ENCODE measurements at places on chromosomes 13 and 19.
A peak's percentile ranks its signal among the peaks of the same experiment; 100 is the strongest.

- no peaks in the 10 kb centered on the region for H3K36me3 ChIP-seq
- no peak overlapping the region for H3K27ac ChIP-seq
- H3K4me1 ChIP-seq = peaks cover 13% of the 10 kb centered on the region
- no peak for ATAC-seq
- H3K4me3 ChIP-seq = no peak overlapping the region
Observed at GRCh38 chr13:46561691-46562090, 8.7 kb downstream of the LRCH1 start.

- H3K27ac ChIP-seq = no peak overlapping the region
- H3K36me3 ChIP-seq = peaks cover 30% of the 10 kb centered on the region
- ATAC-seq = no peak
Observed at GRCh38 chr19:1065606-1066109, 1.3 kb upstream of the ARHGAP45 start.

DNA sequence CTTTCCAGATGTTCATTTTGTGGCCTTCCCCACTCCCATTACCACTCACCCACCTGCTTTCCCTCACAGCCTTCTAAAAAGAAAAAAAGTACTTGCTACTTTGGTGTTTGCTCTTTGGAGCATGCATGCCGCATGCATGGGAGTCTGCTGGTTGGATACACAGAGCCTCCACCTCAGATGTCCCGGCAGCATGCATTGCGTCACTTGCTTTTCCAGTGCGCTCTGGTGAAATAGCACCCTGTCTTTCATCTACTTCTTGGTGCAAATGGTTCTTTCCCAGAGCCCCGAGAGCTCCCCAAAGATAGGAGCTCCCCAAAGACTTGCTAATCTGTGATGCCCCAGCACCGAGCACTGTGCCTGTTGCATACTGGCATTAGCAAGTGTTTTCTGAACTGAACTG is 333.2 kb upstream of the ZNF507 start:
- H3K4me3 ChIP-seq = no peak overlapping the region
- no peak overlapping the region for H3K27ac ChIP-seq
- no peaks in the 10 kb centered on the region for H3K4me1 ChIP-seq
- H3K36me3 ChIP-seq = no peaks in the 10 kb centered on the region
- H3K27me3 ChIP-seq = no peaks in the 10 kb centered on the region

- peaks cover 54% of the 10 kb centered on the region for H3K36me3 ChIP-seq
- H3K27me3 ChIP-seq = no peaks in the 10 kb centered on the region
- no peak overlapping the region for H3K4me3 ChIP-seq
- H3K27ac ChIP-seq = no peak overlapping the region
- ATAC-seq = peak; percentile 95
Observed at GRCh38 chr19:48999481-49000325, 6.0 kb downstream of the RUVBL2 start.

DNA sequence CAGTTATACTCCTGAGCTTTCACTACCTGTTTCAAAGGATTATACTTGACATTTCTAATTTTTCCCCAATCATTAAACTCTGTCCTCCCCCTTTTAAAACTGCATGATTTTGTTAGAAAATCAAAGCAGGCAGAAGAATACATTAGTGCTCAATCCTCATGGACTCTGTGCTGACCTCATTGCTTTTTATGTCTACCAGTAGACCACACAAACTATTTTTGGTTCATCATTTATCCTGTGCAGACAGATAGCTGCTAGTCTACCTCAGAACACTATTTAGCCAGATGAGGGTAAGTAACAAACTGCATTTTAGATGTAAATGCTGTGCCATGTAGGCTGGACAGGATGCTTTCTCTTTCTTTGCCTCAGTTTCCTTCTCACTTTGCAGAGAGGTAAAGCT is 235.9 kb downstream of the DCT start:
- ATAC-seq = no peak
- H3K4me3 ChIP-seq = no peak overlapping the region
- no peaks in the 10 kb centered on the region for H3K36me3 ChIP-seq

- H3K4me3 ChIP-seq = peak overlapping the region; percentile 77
- H3K27ac ChIP-seq = no peak overlapping the region
- peaks cover 22% of the 10 kb centered on the region for H3K27me3 ChIP-seq
- H3K4me1 ChIP-seq = peaks cover 8% of the 10 kb centered on the region
- H3K36me3 ChIP-seq = no peaks in the 10 kb centered on the region
Observed at GRCh38 chr19:55082020-55082851, 6.6 kb downstream of the EPS8L1 start.

DNA sequence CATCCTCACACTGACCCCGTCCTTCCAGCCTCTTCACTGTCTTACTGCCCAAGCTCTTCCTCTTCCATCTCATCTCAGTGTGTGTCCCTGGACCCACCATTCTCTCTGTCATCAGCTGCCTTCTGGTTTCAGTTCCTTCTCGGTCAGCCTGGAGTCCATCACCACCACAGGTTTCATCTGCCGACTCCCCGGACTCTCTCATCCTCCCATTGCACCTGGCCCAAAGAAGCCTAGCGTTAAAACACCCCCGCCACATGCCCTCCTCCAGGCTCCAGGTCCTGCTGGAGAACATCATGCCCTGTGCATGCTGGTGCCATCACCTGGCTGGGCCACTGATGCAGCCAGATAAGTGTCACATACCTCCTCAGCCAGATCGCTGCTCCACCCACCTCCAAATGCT is 122.1 kb upstream of the GPR12 start:
- peaks cover 27% of the 10 kb centered on the region for H3K27me3 ChIP-seq
- H3K36me3 ChIP-seq = no peaks in the 10 kb centered on the region
- H3K27ac ChIP-seq = no peak overlapping the region
- no peak for ATAC-seq
- no peaks in the 10 kb centered on the region for H3K4me1 ChIP-seq
- H3K4me3 ChIP-seq = no peak overlapping the region

DNA sequence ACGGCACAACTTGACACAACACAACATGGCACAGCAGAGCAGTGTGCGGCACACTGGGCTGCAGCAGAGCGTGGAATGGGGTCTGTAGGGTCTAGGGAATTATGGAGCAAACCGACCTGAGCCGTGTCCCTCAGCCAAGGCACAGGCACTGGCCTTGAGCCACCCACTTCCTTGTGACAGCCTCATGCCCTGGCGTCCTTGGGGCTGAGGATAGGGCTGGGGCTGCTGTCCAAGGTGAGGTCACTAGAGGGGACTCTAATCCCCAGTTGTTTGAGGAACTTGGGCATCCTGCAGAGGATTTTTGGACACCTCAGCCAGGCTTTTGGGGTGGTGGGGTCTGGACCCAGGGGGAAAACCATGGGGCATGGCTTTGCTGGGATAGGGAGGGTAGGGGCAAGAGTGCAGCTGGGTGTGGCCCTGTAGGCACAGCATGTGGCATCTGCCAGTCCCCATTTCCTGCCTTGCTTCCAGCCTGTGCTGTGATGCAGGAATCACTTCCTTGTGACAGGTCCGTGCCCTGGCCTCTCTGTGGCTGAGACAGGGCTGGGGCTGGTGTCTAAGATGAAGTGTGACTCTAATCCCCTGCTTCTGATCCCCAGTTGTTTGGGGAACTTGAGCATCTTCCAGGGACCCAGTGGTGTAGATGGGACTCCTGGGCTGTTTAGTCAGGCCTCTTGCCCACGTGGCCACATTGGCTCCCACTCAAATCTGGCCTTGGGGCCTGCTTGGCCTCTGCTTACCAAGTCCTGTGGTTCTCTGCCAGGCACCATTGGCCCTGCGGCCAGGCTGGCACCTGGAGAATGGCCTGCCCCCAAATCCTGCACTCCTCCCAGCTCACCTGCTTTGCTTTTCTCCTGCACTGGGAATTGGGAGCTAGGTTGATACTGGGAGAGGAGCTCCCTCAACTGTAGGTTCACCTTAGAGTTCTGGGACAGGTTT is 78.5 kb downstream of the SCGB2B2 start:
- H3K4me1 ChIP-seq = no peaks in the 10 kb centered on the region
- no peaks in the 10 kb centered on the region for H3K36me3 ChIP-seq

GRCh38 chr19:47444388-47444821 is 25.1 kb upstream of the MEIS3 start:
- H3K36me3 ChIP-seq = no peaks in the 10 kb centered on the region
- no peak overlapping the region for H3K27ac ChIP-seq
- peak overlapping the region; percentile 58 for H3K4me3 ChIP-seq
- peaks cover 38% of the 10 kb centered on the region for H3K4me1 ChIP-seq

GRCh38 chr19:19366434-19367396 is 38.8 kb upstream of the GATAD2A start:
- H3K27ac ChIP-seq = peak overlapping the region; percentile 73
- H3K4me1 ChIP-seq = peaks cover 12% of the 10 kb centered on the region
- H3K27me3 ChIP-seq = no peaks in the 10 kb centered on the region
- H3K4me3 ChIP-seq = peak overlapping the region; percentile 56
- H3K36me3 ChIP-seq = no peaks in the 10 kb centered on the region

- H3K4me3 ChIP-seq = no peak overlapping the region
- no peak overlapping the region for H3K27ac ChIP-seq
- no peaks in the 10 kb centered on the region for H3K27me3 ChIP-seq
- H3K36me3 ChIP-seq = peaks cover 100% of the 10 kb centered on the region
Observed at GRCh38 chr19:53076984-53077383, 26.2 kb downstream of the ZNF160 start.

- no peaks in the 10 kb centered on the region for H3K36me3 ChIP-seq
- no peak overlapping the region for H3K27ac ChIP-seq
- no peak overlapping the region for H3K4me3 ChIP-seq
Observed at GRCh38 chr13:111411919-111412650, 91.6 kb downstream of the TEX29 start.

DNA sequence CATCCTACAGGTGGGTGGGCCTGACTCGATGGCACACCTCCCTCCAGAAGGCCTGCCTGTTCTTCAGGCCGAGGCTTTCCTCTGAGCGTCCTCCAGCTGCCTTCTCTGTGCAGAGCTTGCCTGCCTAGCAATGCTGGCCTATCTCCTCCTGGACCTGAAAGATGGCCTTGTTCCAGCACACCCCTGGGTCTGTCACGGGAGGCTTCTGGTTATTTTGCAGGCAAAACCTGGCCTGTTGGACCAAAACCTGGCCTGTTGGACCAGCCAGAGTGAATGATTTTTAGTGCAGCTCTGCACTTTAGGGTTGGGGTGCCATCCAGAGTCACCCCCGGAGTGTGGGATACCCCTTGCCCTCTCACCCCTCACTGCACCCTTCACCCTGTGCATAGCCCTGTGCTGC is 128.4 kb downstream of the KATNAL1 start:
- H3K4me1 ChIP-seq = no peaks in the 10 kb centered on the region
- H3K27me3 ChIP-seq = no peaks in the 10 kb centered on the region
- no peak for ATAC-seq
- H3K27ac ChIP-seq = no peak overlapping the region
- H3K36me3 ChIP-seq = no peaks in the 10 kb centered on the region
- no peak overlapping the region for H3K4me3 ChIP-seq

- H3K27ac ChIP-seq = peak overlapping the region; percentile 81
- peaks cover 6% of the 10 kb centered on the region for H3K4me1 ChIP-seq
- no peaks in the 10 kb centered on the region for H3K27me3 ChIP-seq
Observed at GRCh38 chr19:3670796-3671679, 29.2 kb downstream of the PIP5K1C start.

DNA sequence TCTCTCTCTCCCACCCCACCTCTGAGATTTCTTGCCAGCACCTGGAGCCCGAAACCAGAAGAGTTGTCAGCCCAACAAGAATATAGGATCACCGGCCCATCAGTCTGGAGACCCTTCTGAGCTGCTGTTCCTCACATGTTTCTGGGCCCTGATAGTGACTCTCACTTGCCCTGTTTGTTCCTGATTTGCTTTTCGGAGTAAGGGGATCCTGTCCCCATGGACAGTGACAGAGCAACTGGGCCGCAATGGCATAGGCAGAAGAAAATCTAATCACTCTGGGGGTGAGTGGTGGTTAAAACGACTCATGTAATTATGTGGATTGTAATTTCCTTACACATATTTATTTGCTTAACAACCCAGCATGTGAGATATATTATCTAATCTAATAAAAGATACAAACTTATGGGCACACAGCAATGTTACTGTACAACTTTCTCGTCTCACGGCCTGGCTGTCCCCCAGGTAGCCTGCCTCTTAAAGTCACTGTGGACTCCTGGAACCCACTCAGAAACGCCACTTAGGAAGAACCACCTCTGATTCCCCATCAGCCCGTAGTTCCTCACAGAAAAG is 663 bp upstream of the SMAD9 start:
- H3K27ac ChIP-seq = no peak overlapping the region
- no peak for ATAC-seq
- no peaks in the 10 kb centered on the region for H3K36me3 ChIP-seq
- no peaks in the 10 kb centered on the region for H3K4me1 ChIP-seq

- H3K27me3 ChIP-seq = no peaks in the 10 kb centered on the region
- ATAC-seq = no peak
- peaks cover 50% of the 10 kb centered on the region for H3K4me1 ChIP-seq
- H3K27ac ChIP-seq = peak overlapping the region; percentile 82
- H3K36me3 ChIP-seq = peaks cover 42% of the 10 kb centered on the region
Observed at GRCh38 chr13:114112231-114112825, 20.1 kb downstream of the RASA3 start.

DNA sequence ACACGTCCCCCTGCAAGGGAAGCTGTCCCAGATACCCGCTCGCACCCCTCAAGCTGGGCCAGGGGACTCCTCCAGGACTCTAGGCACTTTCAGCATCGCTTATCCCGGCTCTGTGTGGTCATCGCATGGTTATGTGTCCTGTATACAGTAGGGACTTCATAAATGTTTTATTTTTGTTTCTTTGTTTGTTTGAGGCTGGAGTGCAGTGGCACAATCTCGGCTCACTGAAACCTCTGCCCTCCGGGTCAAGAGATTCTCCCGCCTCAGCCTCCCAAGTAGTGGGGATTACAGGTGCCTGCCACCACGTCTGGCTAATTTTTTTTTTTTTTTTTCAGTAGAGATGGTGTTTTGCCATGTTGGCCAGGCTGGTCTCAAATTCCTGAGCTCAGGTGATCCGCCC is 7.5 kb downstream of the ANGPTL8 start:
- no peak for ATAC-seq
- no peak overlapping the region for H3K27ac ChIP-seq
- H3K4me3 ChIP-seq = no peak overlapping the region
- H3K36me3 ChIP-seq = no peaks in the 10 kb centered on the region

DNA sequence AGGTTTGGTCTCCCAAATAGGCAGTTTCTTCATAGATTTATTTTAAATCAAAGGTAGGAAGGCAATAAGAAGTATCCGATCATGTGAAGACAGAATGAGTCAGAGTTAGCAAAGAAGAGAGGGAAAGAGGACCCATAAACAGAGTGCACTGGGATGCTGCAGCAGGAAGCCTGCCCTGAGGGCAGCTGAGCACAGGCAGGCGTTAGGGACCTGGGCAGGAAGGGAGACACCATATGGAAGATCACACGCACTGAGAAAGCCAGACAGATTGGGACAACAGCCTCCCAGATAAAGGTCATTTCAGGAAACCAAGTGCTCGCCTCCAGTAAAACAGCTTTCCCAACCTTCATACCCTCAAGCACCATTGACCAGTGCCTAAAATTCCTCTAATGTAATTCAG is 598.0 kb downstream of the EFNB2 start:
- H3K27me3 ChIP-seq = peaks cover 9% of the 10 kb centered on the region
- no peaks in the 10 kb centered on the region for H3K4me1 ChIP-seq
- no peak overlapping the region for H3K27ac ChIP-seq
- ATAC-seq = no peak
- no peaks in the 10 kb centered on the region for H3K36me3 ChIP-seq

DNA sequence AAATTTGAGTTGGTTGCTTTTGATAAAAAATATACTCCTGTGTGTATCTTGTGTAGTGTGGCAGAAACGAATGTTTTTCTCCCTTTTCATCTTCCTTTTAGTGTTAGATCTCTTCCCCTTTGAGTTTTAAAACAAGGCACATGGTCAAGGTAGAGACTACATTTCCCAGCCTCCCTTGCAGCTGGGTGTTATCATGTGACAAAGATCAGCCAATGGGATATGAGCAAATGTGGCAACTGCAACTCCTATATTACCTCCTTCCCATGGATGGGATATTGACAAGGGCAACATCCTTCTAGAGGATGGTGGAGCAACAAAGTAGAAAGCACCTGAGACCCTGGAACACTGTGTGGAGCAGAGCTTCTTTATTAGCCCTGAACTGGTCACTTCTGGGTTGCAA is 42.4 kb downstream of the ADGRE3 start:
- no peak overlapping the region for H3K4me3 ChIP-seq
- peak; percentile 74 for ATAC-seq
- no peaks in the 10 kb centered on the region for H3K36me3 ChIP-seq
- H3K27ac ChIP-seq = no peak overlapping the region
- no peaks in the 10 kb centered on the region for H3K4me1 ChIP-seq

Measured in activated T-helper 17 cell treated with anti-CD3 and anti-CD28 coated beads, Interleukin-2, amount 50 U/mL, for 72 hours (primary cell).